Heart left ventricle (tissue), 16 donors: ENCODE measurements at places on chromosomes 6 and 20. TPM values are rescaled to one million over a fixed set of nuclear protein-coding genes. Genes with fewer than 3 reads are reported as not detected.

- no peak for DNase-seq
Measured at GRCh38 chr6:142802124-142802523, 142.9 kb downstream of the HIVEP2 start.

GRCh38 chr20:19375801-19376200, 163.4 kb downstream of the SLC24A3 start:
- DNase-seq = no peak

GRCh38 chr6:47163536-47163935, 121.4 kb upstream of the ADGRF1 start:
- no peak for DNase-seq

GRCh38 chr6:42046464-42047212, 3.7 kb upstream of the TAF8 start:
- DNase-seq = no peak

DNA sequence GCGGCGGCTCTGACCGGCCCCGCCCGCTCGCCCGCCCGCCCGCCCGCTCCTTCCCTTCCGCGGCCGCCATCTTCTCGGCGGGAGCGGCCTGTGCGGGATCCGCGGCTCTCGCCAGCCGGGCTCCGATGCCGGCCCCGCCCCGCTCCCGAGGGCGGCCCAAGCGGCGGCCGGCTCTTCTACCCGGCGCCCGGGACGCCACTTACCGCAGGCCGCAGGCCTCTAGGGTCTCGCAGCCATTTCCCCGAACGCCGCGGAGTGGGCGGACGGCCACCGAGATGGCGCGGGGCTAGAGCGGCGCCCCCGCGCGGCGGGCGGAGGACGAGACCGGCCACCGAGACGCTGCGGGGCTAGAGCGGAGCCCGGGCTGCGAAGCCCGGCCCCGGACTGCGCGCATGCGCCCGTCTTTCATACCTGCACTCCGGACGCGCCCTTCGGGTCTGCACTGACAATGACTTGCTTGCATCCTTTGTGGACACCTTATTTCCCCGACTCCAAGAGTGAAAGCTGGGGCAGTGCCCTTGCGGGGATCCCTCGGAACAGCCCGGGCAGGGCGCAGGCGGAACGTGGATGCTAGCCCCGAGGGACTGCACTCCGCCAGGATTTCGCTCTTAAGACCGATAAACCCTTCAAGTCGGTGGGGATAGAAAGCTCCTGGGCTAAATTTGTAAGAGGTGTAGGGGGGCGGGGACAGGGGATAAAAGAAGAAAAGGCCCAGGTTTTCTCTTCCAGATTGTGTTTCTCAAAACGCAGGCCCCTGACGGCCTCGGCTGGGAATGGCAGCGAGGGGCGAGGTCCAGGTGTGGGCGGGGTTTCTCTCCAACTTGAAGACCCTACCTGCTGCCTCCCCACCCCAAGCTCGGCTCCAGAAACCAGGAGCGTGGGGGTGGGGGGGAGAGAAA, at the start of gene DIDO1:
Gene DIDO1, minus strand, starts transcription at position 277 of the 899 bp plus-strand sequence.
- DNase-seq = peak; percentile 93

DNA sequence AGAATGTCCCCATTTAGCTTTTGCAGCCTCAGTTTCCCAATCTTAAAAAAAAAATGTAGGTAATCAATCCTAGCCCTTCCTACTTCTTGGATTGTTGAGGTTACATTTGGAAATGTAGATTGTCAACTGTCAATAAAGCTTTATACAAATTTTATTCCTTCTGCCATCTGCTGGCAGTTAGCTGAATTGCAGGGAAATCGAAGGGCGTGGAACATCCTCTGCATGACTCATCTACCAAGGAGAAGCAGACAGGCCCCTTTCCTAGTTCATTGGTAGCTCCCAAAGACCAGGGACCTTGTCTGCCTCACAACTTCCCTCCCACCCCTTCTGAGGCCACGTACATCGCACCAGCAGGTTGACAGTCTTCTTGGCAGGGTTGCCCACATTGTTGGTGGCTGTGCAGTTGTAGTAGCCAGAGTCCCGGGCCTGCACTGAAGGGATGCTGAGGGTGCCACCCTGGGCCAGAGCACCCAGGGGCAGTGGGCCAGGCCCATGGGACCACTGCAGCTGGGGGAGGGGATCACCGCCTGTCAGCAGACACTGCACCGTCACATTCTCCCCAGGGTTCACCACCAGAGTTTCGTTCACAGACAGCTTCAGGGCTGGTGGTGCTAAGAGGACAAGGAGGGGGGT, 43.6 kb downstream of the MDGA1 start:
- DNase-seq = no peak

- DNase-seq = no peak
Measured at GRCh38 chr20:14726591-14726990, 389.2 kb upstream of the FLRT3 start.

- DNase-seq = no peak
Measured at GRCh38 chr20:32510601-32511357, 74.4 kb downstream of the NOL4L start.

GRCh38 chr6:148776321-148777308, 29.8 kb downstream of the UST start:
- DNase-seq = no peak

- DNase-seq = no peak
Measured at GRCh38 chr20:33466303-33466646, 22.7 kb upstream of the SNTA1 start.

DNA sequence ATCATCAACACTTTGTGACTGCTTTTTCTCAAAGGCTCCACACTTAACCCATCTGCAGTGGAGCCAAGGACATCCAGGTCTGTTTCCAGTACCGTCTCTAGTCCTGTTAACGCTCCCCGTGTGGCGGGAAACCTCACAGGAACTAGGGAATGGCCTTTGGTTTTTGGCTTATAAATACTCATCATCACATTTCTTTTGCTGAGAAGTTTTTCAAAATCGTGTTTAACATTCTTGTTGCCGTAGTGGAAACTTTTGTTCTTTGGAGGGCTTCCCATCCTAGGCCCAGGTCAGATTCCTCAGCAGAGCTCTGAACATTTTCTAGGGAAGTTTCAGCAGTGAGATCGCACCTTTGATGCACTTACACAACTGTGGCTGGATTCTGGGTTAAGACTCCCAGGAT, 24.6 kb downstream of the DAAM2 start:
- no peak for DNase-seq

- no peak for DNase-seq
Measured at GRCh38 chr20:37077009-37077408, 18.8 kb downstream of the RBL1 start.

- peak; percentile 59 for DNase-seq
Measured at GRCh38 chr6:73722318-73723060, 26.5 kb downstream of the CD109 start.

- DNase-seq = no peak
Measured at GRCh38 chr6:3471286-3471685, 14.4 kb upstream of the SLC22A23 start.

- DNase-seq = no peak
Measured at GRCh38 chr20:23159947-23160318, 73.8 kb upstream of the CD93 start.

GRCh38 chr20:49385465-49385864, 97.0 kb downstream of the KCNB1 start:
- no peak for DNase-seq

GRCh38 chr6:119653329-119653728, 303.8 kb upstream of the MAN1A1 start:
- no peak for DNase-seq

- peak; percentile 44 for DNase-seq
Measured at GRCh38 chr20:57400231-57400701, 9.1 kb downstream of the RBM38 start.

- DNase-seq = peak; percentile 86
Measured at GRCh38 chr20:58309591-58310290, at the start of gene RAB22A. Gene RAB22A, plus strand, starts transcription at chr20:58309715. Its CDS starts 262 bp downstream, at chr20:58309977.

DNA sequence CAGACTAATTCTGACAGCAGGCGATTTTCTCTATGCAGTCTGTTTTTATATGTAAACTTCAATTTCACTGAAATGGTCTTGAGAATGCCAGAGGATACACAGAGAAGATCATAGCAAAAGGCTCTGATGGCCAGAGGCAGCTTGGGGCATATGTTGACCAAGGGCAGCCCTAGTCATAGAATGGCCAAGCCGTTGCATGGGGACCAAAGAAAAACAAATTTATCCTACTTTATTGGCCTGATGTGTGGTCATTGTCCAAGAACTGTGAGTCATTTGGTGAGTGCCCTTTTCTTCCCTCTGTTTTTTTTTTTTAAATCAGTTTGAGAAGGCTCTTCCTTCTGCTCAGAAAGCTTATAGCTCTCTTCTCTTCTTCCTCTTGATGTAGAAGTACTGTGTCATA, 5.8 kb downstream of the HDGFL1 start:
- DNase-seq = no peak

DNA sequence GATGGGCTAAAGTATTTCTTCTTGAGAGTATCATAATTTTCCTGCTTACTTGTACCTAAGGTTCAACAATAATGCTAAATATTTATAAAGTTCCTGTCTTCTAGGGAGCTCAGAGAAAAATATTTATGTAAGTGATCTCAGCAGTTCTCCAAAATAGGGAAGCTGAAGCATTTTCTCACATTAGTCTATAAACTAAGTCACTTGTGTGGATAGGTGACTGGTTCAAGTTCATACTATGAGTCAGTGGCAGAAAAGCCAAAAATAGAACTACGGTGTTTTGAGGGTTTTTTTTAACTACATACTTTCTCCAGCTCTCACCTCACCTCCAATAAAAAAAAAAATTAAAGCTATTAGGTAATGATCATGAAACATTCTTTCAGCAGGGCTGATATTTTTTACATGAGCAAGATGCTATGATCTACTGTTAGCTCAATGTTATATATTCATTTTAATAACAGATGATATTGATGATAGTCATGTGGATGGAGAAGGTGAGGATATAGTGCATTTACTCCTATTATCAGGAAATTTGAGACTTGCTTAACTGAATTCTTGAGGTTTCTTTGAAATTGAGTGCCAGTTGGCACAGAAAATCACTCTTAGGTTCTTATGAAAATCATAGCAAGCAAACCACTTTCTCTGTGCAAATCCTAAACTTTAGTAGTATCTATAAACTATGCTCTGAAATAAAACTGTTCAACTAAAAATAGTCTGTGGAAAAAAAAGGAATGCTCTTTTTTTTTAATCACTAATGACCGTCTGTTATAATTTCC, 4.1 kb upstream of the MOXD1 start:
- DNase-seq = no peak

DNA sequence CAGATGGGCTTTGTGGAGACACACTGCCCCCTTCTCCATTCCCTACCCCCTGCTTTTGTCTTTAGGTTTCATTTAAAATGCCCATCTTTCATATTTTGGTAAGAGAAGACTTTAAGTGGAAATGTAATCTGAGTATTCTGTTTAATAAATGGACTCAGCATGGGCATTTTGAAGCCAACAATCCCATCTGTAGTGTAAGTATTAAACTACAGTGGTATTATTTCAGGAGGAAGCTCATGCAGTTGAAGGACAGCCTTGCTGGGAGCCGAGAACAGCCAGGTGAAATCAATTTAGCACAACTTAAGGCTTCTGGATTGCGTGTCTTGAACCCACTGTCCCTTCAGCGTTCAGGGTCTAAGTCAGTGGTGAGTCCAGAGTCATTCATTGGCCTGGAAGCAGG, 63.5 kb downstream of the AKAP12 start:
- no peak for DNase-seq

- DNase-seq = no peak
Measured at GRCh38 chr6:7240351-7240750, 72.6 kb downstream of the SSR1 start.

- DNase-seq = no peak
Measured at GRCh38 chr20:63274381-63275228, 2.0 kb downstream of the ARFGAP1 start.

- DNase-seq = peak; percentile 51
Measured at GRCh38 chr6:29887330-29887818, 55.0 kb upstream of the HLA-A start.

GRCh38 chr6:36126553-36127458, 3.5 kb upstream of the MAPK13 start:
- DNase-seq = no peak

DNA sequence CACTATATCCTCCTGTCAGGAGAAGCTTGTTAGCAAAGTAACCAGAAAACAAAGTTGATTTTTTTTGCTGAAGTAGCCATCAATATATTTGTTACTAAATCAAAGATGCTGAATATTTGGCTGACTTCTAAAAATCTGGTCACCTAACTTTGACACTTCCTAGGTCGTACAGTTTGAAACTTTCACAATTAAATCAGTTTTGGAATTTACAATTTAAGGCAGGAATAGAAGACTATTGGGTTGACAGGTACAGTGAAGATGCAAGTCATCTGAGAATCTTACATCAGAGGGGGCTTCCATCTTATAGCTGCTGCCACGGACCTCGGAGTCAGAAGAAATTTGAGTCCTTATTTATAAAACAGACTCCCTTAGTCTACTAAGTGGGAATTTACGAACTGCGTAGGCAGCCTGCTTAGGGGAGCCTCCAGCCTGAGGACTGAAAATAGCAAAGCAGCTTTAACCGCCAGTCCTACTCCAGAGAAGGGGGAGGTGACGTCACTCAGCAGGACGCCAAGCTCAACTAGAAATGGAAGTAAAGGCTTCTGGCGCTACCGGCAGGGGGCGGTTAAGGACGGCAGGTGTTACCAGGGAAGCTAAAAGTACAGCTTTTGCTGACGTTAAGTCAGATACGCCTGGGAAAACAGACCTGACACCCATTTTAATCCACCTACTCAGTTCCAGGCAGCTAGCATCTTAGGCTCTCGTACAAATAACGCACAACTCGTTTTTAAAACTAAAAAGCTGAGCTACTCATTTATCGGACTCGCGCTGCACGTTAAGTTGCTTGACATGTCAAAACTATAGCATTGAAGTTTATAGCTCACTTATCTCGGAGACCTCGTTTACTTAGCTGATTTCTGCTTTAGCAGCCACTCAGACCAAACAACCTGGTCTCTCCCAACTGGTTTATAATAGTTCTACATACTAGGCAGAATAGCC, 61.1 kb upstream of the HFE start:
- peak; percentile 96 for DNase-seq

DNA sequence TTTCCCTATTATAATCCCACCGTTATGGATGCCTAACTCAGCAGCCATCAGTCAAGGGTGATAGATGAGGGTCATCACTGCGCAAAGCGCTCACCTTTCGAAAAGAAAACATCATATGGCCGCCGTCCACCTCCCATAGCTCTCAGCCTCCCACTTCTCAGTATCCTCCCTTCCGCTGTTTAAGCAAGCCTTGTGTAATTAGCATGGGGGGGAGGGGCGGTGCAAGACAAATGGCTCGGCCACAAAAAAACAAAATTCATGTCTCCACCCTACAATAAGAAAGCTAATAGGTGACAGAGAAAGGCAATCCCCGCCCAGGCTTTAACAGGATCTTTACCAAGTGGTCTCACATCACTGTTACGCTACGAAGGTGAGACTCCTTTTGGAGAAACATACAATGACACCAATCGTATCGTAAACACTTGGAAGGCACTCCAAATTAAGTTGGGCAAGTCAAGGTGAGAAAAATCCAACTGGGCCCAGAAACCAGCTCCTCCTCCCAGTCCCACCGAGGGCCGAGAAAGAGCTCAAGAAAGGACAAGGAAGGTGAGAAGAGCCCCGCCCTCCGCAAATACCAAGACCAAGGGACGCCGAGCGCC, 645 bp downstream of the DDX39B start:
- no peak for DNase-seq

Gene ROS1
- total RNA-seq = not detected

Gene ARMC2
- 7.2 TPM for total RNA-seq

Gene EYA2
- total RNA-seq = 0.32 TPM

Gene GPX5
- total RNA-seq = not detected

Gene DCDC2
- total RNA-seq = not detected

Gene SLC22A2
- not detected for total RNA-seq

Gene PTPRT
- not detected for total RNA-seq

Gene GPR63
- total RNA-seq = 1.9 TPM

Gene ADGRG6
- total RNA-seq = 1.5 TPM

Gene RCAN2
- total RNA-seq = 321 TPM

Gene PSORS1C2
- not detected for total RNA-seq

Gene RIMS4
- total RNA-seq = not detected

Gene ZNF451
- 17.9 TPM for total RNA-seq

Gene OOEP
- total RNA-seq = not detected

Gene SRMS
- total RNA-seq = not detected

Gene CST4
- not detected for total RNA-seq

Gene THEMIS
- total RNA-seq = not detected
